Amygdala (tissue), 56 donors: ENCODE measurements at places on chromosomes 3 and 15.

DNA sequence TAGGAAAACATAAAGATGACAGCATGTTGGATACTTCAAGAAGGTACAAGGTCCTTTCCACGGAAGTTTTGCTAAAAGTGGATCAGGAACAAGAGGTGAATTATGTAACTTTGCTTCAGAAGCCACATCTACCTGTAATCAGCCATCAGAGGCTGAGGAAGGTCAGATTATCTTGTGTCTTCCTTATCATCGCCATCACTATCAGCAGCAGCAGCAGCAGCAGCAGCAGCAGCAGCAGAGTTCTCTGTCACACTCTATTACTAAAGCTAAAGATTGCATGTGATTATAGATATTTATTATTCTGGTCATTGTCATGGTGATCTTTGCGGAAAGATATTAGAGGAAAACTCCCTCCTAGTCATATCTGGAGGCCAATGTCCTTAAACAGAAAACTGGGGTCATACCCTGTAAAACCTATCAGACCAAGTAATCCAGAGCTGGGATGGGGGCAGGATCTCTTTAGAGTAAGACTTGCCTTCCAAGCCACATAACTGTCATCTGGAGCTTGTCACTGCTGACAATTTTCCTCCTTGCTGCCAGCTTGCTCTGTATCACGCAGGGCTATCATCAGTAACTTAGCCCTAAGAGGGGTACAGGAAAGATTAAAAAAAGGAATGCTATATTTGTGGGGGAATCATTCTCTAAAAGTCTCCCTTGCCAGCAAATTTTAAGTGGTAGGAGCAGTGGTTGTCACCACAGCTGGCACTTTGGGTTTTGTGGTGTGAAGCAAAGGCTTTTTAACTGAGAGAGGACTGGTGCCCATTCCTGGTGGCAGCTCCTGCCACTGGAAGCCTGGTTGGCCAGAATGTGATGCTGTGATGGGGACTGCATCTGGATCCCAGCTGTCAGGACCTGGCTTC, 130.9 kb upstream of the RASGRP1 start:
- DNase-seq = no peak

DNA sequence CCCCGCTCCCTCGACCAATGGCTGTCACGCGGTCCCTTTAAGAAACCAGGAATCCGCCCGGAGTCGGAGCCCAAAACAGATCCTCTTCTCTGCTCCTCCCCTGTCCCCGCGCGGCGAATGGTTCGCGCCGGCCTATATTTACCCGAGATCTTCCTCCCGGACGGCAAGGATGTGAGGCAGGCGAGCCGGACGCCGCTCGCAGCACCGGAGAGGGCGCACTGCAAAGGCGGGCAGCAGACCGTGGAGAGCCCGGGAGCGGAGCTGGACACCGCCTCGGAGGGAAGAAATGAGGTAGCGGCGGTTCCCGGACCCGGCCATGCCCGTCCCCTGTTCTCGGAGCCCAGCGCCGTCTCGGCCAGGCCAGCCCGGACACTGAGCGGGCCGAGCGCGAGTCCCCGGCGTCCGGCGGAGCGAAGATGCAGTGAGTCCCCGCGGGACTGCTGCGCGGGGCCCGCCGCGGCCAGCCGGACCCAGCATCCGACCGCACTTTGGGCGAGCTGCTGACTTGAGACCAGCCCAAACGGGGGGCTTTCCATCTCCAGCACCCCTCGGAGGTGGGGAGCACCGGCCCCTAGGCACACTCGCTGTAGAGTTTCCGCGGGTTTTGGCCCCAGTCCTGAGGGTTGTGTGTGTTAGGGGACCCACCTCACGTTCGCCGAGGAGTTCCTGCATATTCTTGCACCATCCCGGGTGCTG, at the start of gene FAM43A:
FAM43A (plus strand) TSS at position 166 of the 696 bp plus-strand sequence. CDS start 944 bp downstream, outside the sequence.
- peak; percentile 65 for DNase-seq

GRCh38 chr3:188646592-188646991, 492.6 kb downstream of the LPP start:
- no peak for DNase-seq

GRCh38 chr3:69914395-69914794, 85.1 kb upstream of the SAMMSON start:
- no peak for DNase-seq

DNA sequence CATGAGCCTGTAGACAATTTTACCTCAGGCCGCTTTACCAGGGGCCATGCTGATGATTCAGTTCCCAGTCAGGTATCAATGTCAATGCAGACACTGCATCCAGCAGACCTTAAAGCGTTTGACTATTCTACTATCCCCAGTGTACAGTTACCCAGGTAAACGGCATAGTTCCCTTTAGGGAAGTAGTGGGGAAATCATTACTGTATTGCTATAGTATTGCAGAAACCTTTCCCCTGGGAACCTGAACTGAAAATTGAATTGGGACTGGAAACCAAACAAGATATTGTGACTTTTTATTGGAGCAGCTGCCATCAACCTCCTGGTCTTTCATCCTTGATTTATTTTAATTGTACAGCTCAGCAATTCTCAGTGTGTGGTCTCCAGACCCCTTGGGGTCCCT, 6.6 kb upstream of the INAFM2 start:
- no peak for DNase-seq

DNA sequence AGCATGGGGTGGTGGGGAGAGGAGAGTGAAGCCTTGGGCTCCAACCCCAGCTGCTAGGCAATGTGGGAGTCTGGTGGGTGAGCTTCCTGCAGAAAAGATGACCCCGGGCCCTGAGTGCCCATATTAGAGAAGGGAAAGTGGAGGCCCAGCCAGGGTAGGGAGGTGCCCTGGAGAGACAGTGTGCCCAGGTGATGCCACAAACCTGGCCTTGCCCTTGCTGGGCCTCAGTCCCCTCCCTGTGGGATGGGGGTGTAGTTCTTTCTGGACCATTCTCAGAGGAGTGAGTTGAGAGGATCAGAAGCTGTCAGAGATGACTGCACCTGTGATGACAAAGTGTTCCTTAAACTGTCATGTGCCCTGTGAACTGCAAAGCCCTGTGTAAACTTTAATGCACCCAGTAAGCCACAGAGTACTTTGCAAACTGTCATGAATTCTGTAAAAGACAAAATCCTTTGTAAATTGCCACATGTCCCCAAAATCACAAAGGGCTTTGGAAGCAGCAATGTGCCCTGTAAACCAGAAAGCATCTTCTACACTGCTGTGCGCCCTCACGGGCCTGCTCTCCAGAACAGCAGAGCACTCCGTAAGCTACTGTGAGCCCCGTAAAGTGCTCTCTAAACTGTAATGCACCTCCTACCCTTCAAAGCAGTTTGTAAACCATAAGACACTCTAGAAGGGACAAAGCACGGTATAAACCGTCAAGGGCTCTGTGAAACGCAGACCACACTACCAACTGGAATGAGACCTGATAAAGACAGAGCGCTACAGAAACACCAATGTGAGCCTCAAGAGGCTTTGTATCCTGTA, 51.3 kb upstream of the FGD5 start:
- DNase-seq = no peak

- DNase-seq = no peak
Measured at GRCh38 chr15:34718681-34719665, 35.8 kb downstream of the GJD2 start.

DNA sequence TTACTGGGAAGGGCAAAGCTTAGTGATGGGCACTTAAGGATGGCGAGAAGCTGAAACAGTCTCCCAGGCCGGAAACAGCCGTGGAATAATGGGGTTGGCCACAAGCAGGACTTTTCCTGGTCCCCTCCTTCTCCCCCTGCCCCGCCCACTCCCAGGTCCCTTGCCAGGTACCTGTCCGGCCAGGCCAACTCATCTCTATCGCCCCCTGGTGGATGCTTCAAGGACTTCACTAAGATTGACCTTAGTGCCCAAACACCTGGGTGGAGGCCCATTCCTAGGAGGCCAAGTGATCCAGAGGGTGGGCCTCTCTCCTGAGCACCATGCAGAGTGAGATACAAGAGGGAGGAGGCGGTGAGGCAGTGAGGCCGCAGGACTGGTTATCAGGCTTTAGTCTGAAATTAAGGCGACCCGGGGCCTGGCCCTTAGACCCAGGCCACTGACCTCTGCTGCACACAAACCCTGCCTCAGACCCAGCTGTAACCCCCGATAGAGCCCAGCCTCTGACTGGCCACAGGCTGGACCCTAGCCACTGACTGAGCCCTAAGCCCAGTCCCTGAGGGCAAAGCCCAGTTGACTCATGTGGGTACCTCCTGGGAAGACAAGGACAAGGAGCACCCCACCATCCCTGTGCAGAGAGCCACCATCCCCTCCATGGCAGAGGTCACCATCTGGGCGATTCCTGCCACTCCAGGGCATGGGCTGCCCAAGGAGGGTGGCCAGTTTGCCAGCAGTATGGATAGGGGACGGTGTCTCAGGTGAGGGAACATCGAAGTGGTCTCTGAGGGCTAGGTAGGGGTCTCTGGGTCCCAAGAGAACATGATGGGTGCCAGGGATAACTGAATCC, 37.6 kb downstream of the VIPR1 start:
- DNase-seq = no peak

DNA sequence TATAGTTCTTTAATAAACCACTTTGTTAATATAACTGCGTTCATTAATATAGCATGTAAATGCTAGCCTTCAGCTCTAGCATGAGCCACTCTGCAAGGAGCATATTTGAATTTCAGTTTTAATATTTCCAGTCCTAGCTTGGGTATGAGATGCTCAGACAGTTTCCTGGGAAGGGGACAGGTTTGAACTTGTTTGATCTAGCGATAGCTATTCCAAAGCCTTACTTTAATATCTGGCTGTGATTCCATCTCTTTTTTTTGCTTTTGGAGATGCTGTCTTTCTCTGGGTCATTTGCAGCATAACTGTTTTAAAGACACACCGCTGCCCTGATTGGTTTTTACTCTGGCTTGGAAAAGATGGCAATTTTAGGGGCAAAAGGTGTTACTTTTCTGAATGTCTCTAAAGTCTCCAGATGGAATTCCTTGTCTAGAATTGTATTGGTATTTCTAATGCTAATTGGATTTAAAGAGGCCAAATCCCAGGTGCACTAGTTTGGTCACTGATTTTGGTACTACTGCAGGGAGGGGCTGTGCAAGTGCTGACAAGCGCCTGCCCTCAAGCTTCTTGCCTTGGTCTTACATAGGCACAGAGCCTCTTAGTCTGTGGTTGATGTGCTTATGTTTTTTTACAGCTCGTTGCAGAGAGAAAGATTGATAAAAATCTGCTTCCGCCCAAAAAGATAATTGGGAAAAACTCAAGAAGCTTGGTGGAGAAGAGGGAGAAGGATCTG, 2.8 kb downstream of the NISCH start:
- DNase-seq = no peak

- no peak for DNase-seq
Measured at GRCh38 chr3:42638339-42638842, 15.1 kb upstream of the ZBTB47 start.

DNA sequence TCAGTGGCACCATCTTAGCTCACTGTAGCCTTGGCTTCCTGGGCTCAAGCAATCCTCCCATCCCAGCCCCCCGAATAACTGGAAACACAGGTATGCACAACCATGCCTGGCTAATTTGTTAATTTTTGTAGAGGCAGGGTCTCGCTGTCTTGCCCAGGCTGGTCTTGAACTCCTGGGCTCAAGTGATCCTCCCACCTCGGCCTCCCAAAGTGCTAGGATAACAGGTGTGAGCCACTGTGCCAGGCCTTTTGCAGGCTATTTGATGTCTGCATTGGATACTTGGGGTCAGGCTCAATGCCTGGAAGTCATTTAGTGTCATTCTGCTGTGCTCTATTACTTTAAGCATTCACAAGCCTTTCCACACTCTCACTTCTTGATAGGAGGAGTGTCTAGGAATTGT, 17.6 kb downstream of the LIMD1 start:
- no peak for DNase-seq

- DNase-seq = no peak
Measured at GRCh38 chr3:50340448-50341329, at the start of gene RASSF1. Gene RASSF1, minus strand, starts transcription at chr3:50340836. Its CDS starts 31 bp downstream, at chr3:50340805.

- DNase-seq = no peak
Measured at GRCh38 chr3:150130404-150131100, 159.9 kb upstream of the PFN2 start.

- DNase-seq = no peak
Measured at GRCh38 chr3:149247929-149248691, 26.5 kb upstream of the CP start.

DNA sequence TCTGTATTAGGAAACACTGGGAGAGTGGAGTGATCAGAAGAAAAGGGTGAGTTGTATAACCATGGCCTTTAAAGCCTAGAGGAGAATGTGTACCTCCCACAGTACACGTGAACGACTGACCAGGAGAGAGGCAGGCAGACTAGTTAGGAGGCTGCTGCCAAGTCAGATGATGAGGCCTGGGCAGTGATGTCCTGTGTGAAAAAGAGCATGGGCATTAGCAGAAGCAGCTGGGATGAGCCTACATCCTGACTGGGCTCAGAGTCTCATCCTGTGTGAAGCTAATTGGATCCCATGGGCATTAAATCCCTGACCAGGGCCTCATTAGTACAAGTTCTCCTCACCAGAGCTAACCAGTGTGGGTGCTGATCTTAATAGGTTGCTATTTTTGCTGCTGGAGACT, 89.1 kb upstream of the SLC2A2 start:
- DNase-seq = no peak

DNA sequence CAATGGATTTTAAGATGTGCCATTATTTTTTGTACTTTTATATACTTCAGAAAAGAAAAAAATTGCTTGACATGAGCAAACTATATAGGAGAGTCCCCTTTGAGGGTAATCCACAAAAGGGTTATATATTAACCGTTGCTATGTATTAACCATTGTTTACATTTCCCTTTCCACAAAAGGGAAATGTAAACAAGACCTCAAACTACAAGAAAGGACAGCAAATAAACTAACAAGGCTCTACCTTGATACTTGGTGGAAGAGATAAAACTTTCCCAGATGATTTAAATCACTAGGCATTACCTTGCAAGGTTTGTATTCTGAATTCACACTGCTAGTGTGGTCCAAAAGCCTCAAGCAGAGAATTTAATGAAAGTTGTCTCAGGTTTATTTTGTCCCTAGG, 616.3 kb upstream of the BCHE start:
- no peak for DNase-seq

DNA sequence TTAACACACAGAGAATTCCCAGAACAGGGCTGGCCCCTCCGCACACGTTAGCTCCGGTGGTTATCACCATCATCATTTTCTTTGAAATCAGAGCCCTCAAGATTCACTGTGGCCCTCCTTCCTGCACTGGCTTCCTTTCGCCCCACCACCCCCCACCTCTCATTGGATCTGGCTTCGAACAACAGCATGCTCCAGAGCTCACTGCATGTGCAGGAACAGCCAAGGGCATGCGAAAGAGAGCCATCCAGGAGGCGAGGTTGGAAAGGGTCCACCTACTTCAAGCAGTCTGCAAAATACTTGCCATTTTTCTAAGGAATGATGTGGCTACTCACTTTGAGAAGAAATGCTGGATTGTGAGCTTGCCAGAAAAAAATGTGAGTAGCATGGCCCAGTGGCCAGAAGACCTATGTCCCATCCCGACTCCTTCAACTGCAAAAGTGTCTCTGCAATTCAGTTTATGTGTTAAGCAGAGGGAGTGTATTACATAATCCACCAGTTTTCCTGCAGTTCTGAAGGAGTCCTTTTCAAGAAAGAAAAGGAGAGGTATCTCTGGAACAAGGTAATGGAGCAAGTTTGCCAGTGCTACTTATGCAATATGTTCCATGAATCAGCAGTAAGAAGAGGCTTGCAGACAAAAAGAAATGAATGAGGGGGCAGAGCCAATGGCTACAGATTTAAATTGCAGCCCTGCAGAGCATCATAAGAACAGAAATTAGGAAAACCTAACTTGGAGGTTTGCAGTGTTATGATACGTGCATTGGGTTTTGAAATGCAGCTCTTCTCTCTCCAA, 92.8 kb downstream of the OCA2 start:
- DNase-seq = no peak
